ENCODE measurements at places on chromosomes 7 and 10. TPM values are rescaled to one million over a fixed set of nuclear protein-coding genes. Genes with fewer than 3 reads are reported as not detected.

DNA sequence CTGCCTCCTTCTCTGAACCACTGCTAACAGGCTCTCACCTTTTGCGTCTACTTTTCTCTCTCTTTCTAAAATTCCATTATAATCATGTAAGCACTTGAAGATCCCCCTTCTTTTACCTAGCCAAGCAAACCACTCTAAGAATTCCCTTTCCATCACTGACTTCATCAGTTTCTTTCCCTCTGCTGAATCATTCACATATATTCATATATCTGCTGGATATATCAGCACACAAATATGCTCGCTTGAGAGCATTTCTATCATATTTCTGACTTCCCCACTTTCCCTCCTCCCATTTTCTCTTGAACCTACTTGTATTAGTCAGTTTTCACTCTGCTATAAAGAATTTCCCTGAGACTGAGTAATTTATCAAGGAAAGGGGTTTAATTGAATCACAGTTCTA, 84.2 kb upstream of the LRRN3 start:
- no peak for DNase-seq

DNA sequence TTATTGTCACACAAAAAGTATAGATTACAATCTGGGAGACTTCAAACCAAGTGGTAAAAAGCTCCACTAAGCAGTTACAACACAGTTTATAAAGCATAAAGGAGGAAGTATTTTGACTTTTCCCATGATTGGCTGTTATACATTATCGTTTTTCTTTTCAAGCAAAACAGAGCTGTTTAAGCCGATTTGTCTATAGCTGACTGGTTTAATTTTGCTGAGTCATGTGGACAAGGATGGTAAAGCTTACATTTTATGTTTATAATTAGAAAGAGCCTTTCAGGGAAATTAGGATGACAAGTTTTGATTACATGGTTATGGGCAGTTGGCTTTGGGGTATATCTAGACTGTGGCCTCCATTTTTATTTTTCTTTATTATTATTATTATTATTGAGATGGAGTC, 152.5 kb upstream of the STK17A start:
- no peak for DNase-seq

- no peak for DNase-seq
These were observed 23.4 kb upstream of the ARID5B start for GRCh38 chr10:61877887-61878739.

DNA sequence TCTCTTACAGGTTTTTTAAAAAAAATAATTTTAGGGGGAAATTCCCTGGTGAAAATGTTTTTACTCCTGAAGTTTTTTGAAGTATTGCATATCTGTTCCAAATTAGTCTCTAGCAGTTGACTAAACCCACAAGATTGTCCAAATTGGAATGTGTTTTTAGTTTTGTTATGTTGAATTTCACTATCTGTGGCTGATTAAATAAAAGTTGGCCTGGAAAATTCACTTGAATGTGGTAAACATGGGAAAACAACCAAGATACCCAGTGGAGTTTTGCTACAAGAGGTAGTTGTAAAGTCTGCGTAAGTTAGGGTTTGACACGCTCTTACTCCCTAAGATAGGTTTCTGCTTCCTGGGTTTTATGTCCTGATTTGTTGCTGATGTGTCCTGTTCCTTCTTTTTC, 3.3 kb downstream of the TSGA13 start:
- no peak for DNase-seq

GRCh38 chr7:73734619-73735527, 3.7 kb downstream of the ABHD11 start:
- peak; percentile 69 for DNase-seq

DNA sequence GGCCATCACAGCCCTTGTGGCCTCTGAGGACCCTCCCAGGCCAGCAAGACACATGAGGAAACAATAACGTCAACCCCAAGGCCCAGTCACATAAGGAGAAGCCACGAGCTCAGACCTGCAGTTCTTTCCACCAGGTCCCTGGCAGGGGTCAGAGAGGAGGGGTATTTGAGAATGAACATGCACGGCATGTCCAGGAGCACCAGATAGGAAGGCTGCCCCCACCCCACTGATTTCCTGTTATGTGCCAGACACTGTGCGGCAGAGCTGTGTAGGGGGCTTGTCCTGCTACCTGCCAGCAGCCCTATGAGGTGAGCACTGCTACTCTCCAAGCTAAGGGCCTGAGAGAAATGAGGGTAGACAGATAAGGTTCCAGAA, 40.7 kb upstream of the ZMIZ1 start:
- DNase-seq: no peak

RBP3 gene
- total RNA-seq: not detected

GRCh38 chr10:83289948-83290347, 849.4 kb upstream of the GHITM start:
- no peak for DNase-seq

INHBA gene
- total RNA-seq: 20.2 TPM

DNA sequence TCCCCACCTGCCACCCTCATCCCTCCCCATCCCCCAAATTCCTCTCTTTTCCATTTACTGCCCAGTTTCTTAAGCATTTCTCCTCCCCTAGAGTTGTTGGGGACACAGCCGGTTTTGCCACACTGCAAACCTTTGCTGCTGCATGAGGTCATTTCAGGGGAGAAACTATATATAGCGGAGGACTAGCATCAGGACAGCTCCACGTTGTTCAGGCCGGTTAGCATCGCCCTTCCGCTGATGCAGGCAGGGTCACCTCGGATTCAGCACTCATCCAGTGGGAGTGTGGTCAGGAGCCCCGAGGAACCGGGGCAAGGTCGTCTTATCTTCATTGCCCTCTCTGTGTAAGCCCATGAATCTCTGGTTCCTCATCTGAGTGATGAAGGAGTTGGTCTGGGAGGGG, 15.6 kb downstream of the UBTD1 start:
- DNase-seq: no peak
